ENCODE measurements at places on chromosomes 7 and 10.

GRCh38 chr7:27387864-27388263 lies 145.3 kb downstream of the EVX1 start:
- DNase-seq = no peak

- DNase-seq = no peak
Measured at GRCh38 chr10:14751921-14752320, 22.8 kb downstream of the FAM107B start.

- DNase-seq = no peak
Measured at GRCh38 chr7:128800567-128800966, 8.8 kb downstream of the CCDC136 start.

DNA sequence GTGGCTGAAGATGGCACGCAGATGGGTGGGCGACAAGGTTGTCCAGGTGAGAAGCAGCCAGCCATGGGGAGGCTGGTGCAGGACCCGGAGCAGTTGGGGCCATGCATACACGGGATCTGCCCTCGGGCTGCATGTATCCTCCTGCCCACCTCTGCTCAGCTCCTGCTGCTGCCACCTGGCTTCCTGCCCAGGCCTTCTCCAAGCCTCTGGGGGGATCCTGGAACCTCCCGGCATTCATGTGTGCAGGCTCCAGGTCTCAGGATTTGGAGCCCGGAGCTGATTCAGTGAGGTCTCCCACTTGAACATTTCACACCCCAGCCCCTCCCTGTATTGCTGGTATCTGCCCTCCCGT lies 27.0 kb downstream of the PDGFA start:
- no peak for DNase-seq
